Stimulated activated CD8-positive, alpha-beta memory T cell treated with anti-CD3 and anti-CD28 coated beads, Interleukin-15, amount 100 ng/mL, for 24 hours (primary cell): ENCODE measurements at places on chromosomes 7 and 10.
A peak's percentile ranks its signal among the peaks of the same experiment; 100 is the strongest.

DNA sequence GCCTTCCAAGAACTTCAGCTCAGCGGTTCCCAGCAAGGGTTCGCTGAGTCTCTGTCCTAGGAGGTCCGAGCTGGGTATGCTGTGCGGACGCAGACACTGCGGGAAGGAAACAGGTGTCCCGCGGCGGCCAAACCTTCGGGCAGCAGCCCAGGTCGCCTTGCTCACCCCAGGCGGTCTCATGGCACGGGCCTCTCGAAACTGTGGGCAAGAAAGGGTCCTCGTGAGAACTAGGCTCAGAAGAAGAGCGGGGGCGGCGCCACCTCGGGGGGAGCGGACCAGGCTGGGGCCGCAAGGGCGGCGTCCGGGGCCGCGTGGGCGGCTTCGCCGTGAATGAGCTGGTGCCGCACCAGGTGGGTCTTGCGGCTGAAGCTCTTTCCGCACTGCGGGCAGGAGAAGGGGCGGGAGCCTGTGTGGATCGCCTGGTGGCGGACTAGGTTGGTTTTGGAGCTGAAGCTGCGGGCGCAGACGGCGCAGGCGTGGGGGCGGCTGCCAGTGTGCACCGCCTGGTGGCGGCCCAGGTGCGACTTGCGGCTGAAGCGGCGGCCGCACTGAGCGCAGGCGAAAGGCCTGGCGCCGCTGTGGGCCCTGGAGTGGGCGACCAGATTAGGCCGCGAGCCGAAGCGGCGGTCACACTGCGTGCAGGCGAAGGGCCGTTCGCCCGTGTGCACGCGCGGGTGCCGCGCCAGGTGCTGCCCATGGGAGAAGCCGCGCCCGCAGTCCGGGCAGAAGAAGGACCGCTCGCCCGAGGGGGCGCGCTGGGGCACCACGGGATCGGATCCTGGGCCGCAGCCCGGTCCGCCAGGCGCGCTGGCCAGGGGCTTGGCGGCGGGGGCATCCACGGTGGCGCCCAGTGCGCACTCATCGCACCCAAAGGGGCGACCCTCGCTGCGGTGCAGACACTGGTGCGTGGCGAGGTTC lies 8.6 kb downstream of the ZNF467 start:
- DNase-seq = no peak

- DNase-seq = no peak
These were observed 45.0 kb upstream of the GPR37 start for GRCh38 chr7:124810605-124811004.

DNA sequence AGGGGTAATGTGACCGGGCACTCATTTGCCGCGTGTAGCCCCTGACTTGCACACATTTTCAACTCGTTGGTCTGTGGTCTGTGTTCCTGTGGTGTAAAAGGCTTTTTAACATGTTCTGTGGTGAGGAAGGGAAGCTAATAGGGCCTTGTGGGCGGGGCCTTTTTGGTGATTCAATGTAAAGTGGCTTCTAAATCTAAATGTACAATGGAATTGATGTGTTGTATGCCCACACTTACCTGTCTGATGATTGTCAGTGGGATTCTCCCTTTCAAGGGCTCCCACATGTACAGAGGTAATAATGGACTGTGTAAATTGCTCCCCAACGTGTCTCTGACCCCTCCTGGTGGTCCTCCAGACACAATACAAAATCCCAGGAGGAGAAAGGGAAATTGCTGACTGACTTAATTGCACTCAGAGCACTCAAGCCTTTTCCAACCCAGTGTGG lies 43.1 kb upstream of the GATAD1 start:
- no peak for DNase-seq

DNA sequence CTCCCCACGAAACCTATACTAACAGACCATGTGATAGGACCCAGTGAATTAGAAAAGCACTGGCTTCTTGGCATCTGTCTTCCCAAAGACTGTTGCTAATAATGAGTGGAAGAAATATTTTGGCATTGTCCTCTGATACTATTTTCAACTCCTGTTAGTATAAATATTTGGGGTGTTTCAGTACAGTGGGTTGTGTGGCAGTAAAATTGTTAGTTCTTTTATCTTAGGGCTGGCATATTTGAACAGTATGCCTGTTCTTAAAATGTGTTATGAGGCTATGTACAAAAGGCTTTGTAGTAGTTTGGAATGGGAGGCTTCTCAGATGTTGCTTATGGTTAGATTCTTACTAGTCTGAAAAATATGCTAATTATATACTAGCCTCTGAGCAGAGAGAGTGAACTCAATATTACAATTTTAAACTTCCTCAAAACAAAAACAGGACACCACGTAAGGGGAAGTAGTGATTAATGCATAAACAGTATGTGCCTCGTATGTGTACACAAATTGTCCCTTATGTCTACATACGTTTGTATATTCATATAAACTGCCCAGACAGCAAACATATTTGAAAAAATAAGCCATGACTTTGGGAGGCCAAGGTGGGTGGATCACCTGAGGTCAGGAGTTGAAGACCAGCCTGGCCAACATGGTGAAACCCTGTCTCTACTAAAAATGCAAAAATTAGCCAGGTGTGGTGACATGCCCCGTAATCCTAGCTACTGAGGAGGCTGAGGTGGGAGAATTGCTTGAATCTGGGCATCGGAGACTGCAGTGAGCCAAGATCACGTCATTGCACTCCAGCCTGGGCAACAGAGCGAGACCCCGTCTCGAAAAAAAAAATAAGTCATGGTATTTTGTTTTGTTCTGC lies 115.4 kb downstream of the ARID5B start:
- no peak for DNase-seq

DNA sequence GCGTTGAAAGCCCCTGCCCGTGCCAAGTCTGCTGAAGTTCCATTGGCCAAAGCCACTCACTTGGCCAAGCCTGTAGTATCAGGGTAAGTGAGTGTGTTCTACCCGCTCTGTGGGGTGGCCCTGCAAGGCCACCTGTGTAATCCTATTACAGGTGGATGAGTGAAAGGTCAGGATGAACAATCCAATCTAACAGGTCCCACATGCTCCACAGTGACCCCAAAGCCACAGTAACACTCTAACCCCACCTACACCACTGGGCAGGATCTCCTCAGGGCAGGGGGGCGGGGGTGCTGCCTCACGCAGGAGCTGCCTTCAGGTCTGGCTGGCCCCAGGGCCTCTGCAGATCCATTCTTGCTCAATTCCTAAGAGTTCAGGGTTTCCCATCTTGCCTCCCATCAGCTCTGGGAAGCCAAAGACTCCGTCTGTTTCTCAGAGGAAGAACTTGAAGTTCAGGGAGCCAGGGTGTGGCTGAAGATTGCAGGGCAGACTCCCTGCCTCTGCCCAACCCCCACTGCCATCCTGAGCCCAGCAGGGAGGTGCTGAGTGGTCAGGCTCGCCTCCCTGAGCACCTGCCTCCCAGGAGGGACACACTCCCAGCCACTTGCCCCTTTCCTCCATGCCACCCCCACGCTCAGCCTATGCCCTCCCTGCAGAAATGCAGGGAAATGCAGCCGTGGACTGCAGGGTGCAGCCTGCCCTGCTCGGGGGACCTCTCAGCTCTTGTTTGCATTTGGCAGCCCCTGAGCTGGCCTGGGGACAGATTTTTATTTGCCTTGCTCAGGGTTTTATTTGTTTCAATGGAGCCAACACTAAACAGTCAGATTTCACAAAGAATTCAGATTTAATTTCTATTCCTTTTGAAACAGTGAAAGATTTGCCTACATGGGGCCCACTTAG lies 9.8 kb upstream of the COMTD1 start:
- DNase-seq = no peak

DNA sequence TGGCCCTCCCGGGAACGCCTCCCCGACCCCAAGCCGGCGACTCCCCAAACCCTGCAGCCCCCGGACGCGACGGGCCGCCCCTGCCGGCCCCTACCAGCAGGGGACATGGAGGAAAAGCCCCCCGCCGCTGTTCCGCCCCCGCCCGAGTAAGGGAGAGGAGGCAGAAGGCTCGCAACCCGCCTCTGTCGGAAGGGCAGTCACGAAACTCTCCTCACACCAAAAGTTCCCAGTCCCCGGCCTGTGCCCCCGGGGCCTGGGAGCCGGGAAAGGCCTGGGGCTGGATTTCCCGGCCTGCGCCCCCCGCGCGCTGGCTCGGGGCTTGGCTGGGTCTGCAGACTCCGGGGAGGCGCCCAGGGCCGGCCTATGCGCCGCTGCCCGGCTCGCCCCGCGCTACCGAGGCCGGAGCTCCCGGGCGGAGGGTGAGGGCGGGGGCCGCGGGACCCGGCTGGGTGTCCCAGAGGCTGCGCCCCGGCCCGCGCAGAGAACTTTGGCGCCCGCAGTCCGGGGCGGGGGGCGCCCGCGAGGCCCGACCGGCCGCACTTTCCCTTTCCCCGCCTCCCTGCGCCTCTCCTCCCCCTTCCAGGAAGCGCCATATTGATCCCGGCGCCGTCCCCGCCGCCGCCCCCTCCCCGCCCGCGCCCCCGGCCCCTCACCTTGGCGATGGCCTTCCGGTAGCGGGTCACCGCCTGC lies 728 bp downstream of the PARD3 start:
- DNase-seq = no peak

DNA sequence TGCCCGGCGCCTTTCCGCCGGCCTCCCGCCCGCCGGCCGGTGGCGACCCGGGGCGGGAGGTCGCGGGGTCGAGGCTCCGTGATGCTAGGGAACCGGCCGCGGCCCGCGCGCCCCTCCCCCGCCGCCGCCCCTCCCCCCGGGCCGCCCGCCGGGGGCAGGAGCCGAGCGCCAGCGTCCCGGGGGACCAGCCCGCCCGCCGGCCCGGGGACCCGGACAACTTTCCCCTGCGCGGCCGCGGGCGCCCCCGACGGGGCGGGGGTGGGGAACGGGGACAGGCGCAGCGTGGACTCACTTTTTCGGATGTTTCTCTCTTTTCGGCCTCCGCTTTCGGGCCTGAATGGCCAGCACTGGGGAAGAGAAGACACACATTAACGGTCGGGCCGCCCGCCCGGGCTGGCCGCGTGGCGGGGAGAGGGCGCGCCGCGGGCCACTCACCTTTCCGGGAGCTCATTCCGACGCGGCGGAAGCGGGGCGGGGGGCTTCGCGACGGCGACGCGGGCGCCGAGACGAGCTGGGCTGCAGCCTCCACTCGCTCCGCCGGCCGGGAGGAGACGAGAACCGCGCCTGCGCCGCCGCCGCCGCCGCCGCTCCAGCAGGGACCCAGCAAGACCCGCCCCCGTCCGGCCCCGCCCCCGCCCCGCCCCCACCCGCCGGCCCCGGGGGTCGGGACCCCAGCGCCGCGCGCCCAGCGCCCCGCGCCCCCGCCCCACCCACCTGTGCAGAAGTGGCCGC lies at the start of gene SRPK2:
Gene SRPK2 (minus strand): TSS at position 566 of the 732 bp plus-strand sequence.
- peak; percentile 58 for DNase-seq

- no peak for DNase-seq
These were observed 133.5 kb downstream of the TACC2 start for GRCh38 chr10:122122493-122122892.

DNA sequence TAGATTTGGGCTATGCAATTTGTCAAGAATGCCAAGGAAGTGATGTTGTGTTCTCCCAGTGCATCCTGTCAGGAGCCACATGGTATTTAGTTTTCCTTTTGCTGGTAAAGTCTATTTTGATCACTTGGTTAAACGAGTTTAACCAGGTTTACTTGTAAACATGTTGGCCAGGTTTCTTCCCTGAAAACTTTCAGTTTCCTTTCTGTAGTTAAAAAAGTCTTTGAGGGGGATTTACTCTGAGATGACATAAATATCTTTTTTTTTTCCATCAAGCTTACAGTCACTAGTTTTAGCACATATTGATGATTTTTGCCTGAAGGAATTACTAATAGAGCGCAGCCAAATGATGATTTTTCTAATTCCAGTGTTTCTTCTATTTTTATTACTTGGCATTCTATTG lies 320.5 kb downstream of the PHF14 start:
- no peak for DNase-seq

- DNase-seq = no peak
These were observed 444.2 kb downstream of the PTPRN2 start for GRCh38 chr7:158143196-158144120.

DNA sequence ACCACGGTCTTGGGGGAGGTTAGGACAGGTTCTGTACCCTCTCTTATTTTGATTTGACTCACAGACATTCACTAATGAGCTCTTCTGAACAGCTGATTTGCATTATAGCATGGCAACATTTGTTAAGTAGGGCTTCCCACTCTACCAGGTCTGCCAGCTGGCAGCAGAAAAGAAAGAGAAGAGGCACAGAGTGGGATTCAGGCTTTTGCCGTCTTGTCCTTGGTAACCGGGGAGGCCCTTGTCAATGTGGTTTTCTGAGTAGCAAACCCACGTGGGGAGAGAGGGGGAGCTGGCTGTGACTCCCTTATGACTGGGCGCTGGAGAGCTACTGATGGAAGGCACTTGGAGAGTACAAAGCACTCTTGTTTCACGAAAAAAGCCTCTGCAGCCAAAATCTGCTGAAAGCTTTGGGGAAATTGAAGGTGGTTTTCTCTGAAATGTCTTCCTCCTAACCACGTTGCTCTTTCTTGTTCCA lies 355.3 kb upstream of the GALNT17 start:
- DNase-seq = no peak

GRCh38 chr7:5683280-5683670 lies 98.2 kb downstream of the RNF216 start:
- DNase-seq = no peak

- DNase-seq = no peak
These were observed 879 bp downstream of the NUDT5 start for GRCh38 chr10:12194752-12195271.

DNA sequence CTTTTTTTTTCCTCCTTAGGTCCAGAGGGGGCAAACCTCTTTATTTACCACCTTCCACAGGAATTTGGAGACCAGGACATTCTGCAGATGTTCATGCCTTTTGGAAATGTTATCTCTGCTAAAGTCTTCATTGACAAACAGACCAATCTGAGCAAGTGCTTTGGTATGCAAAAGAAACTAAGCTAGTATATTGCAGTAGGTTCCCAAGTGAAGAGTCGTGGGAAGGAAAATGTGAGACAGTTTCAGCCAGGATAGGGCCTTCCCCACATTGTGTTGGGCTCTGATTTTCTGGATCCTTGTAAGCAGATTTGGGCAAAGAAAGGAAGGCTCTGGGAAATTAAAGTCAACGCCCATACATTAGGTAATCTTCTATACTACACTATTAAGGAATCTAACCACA lies 285.6 kb downstream of the USP6NL start:
- no peak for DNase-seq

- DNase-seq = no peak
These were observed 305.6 kb downstream of the LRMDA start for GRCh38 chr10:75736889-75737579.

DNA sequence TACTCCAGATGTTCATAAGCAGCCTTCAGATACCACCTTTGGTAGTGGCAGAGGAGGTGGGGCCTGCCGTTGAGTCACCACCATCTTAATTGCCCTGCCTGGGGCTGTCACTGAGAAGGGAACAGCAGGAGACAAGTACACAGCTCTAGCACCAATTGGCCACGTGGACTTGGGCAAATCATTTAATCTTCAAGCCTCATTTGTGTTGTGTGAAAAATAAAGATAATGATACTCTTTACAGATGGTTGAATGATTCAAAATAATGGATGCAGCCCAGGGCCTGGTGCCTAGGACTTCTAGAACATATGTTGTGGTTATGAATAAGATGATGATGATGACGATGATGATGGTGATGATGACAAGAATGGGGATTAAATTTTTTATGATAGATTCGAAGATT lies 111.9 kb upstream of the ADAM12 start:
- no peak for DNase-seq

- no peak for DNase-seq
These were observed 297.1 kb upstream of the NFE2L3 start for GRCh38 chr7:25854608-25855497.

GRCh38 chr10:51768886-51769465 lies 69.6 kb upstream of the CSTF2T start:
- DNase-seq = no peak

GRCh38 chr7:14000247-14000646 lies 10.8 kb upstream of the ETV1 start:
- DNase-seq = no peak

- DNase-seq = no peak
These were observed 120.9 kb downstream of the SEMA3D start for GRCh38 chr7:85065888-85066485.

GRCh38 chr10:3192856-3193635 lies 20.5 kb upstream of the PITRM1 start:
- DNase-seq = no peak
